ENCODE measurements at places on chromosomes 2 and 18. TPM values are rescaled to one million over a fixed set of nuclear protein-coding genes. Genes with fewer than 3 reads are reported as not detected.

DNA sequence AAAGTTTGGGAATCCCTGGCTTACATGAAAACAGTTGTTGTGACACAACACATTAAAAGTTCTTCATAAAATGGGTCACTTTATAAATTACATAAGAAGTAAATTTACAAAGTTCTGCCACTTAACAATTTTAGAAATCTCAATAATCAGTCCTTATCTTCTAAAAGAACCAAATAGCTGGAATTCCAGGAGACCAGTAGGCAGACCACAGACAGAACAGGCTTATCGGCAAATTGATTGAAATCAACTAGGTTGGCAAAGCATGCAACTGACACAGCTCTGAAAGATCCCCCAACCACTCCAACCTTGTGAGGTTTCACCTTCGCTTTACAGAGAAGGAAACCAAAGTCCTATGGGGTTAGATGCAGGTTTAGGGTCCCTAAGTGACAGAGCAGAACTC is 103.0 kb downstream of the DNER start:
- no peaks in the 10 kb centered on the region for H3K36me3 ChIP-seq
- no peaks in the 10 kb centered on the region for H3K4me1 ChIP-seq
- H3K27ac ChIP-seq = no peak overlapping the region
- H3K27me3 ChIP-seq = no peaks in the 10 kb centered on the region
- H3K4me3 ChIP-seq = no peak overlapping the region
- DNase-seq = no peak

Gene EN1
- not detected for total RNA-seq

- H3K36me3 ChIP-seq = peaks cover 32% of the 10 kb centered on the region
- peaks cover 31% of the 10 kb centered on the region for H3K4me1 ChIP-seq
- H3K4me3 ChIP-seq = no peak overlapping the region
- no peaks in the 10 kb centered on the region for H3K27me3 ChIP-seq
- no peak for DNase-seq
Observed at GRCh38 chr2:69544951-69545350, 98.6 kb downstream of the AAK1 start.

- no peaks in the 10 kb centered on the region for H3K27me3 ChIP-seq
- no peak overlapping the region for H3K27ac ChIP-seq
- no peak overlapping the region for H3K4me3 ChIP-seq
- no peak for DNase-seq
Observed at GRCh38 chr2:107633580-107634147, 193.0 kb upstream of the RGPD4 start.

Gene CRYBA2
- total RNA-seq = not detected

DNA sequence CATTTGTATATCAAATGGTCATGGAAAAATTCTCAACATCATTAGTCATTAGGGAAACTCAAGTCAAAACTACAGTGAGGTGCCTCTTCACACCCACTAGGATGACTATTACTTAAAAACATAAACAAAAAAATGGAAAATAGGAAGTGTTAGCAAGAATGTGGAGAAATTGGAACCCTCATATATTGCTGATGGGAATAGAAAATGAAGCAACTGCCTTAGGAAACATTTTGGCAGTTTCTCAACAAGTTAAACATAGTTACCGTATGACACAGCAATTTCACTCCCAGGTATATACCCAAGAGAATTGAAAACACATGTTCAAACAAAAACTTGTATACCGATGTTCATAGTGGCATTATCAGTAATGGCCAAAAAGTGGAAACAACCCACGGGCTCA is 18.1 kb upstream of the CYP26B1 start:
- no peak for DNase-seq
- H3K27me3 ChIP-seq = peaks cover 8% of the 10 kb centered on the region
- H3K4me3 ChIP-seq = no peak overlapping the region
- no peaks in the 10 kb centered on the region for H3K36me3 ChIP-seq
- no peaks in the 10 kb centered on the region for H3K4me1 ChIP-seq

Gene SMAD2
- 222 TPM for total RNA-seq

Gene NPAS2
- 2.3 TPM for total RNA-seq
